ENCODE measurements at places on chromosomes 13 and 19. TPM values are rescaled to one million over a fixed set of nuclear protein-coding genes. Genes with fewer than 3 reads are reported as not detected.

- no peak for DNase-seq
These were observed 2.8 kb upstream of the ONECUT3 start for GRCh38 chr19:1750343-1751021.

DNA sequence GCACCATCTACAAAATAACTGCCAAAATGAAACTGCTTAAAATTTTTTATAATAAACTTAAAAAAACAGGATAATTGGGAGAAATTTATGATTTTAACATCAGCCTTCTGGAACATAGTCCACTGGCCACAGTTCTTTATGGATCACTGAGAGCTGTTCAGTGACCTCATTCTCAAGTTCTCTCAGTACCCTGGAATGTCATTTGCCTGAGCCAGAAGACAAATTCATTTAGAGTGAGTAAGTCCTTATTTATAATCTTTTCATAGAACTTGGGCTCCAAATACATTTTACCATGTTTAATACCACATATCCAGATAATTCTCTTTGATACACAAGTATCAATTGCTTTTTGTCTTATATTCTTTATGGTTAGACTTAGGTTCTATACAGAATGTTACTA lies 87.6 kb downstream of the CAB39L start:
- no peak for DNase-seq

The LILRA1 gene
- not detected for total RNA-seq

The ANKLE1 gene
- total RNA-seq = 0.18 TPM
